ENCODE measurements at places on chromosomes 1 and 21.

GRCh38 chr1:211511947-211512346 lies 20.0 kb upstream of the RD3 start:
- no peak for DNase-seq

DNA sequence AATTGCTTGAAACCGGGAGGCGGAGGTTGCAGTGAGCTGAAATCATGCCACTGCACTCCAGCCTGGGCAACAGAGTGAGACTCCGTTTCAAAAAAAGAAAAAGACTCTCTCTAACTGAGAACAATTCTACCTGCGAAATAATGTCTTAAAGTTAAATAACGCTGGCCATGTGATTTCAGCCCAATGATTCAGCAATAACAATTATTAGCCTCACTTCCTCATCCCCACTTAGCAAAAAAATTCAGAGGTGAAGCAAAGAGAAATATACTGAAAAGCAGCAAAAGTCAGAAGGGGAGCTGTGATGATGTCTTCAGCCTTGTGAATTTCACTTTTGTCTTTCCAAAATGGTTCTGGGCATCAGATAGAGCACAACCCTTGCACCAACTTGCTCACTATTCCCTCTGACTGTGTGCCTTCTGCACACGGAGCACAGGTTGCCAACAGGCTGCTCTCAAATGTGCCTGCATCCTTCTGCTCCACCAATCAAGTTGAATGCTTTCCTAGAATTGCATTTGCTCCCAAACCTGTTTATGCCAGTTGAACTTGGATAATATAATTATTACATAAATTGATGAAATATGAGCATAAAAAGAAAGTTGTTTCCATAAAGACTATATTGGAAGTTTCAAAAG lies 79.8 kb upstream of the IPO9 start:
- no peak for DNase-seq

DNA sequence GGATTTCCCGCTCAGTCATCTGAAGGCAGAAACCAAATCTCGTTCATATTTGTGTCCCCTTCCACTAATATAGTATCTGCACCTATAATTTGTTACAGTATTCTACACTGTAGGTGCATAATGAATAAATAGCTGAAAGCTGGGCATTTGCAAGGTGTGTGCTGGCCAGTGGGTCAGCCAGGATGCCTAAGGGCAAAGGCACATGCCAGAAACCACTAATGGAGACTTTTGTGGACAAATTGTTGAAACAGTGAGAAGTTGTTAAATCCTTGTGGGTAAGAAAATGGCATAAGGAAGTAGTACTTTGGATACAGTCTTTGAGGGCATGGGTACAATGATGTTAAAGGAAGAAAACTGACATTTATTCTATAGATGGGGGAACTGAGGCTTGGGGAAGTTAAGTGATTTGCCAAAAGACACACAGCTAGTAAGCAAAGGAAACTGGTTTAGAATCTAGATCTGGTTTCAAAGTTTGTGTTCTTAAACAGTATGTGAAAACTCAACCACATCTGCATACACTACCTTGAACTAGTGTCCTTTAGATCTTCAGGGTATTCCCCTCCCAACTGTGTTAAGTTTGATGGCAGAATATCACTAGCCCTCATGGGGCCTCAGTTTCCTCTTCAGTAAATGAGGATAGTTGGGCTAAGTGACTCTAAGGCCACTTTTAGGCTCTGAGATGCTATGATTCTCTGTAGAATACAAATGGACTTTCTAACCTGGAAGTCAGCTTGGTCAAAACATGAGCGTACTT lies 26.5 kb upstream of the LRRC8C start:
- DNase-seq, result no peak

DNA sequence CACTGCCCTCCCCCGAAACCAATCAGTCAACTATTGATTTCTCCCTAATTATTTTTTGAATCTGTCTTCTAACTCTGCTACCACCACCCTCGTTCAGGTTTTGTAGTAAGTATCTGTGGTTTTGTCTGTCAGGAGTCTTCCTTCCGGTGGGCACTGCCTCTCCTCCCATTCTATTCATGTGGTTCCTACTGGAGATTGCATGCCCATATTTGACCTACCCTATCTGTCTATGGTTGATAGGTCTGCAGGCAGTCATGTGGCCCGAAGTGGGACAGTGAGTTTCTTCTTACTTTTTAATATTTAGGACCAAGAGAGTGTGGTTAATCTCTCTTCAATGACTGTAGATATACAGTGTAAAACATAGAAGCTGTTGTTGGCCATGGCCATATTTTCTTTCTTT lies 17.8 kb upstream of the MAST2 start:
- no peak for DNase-seq

GRCh38 chr21:15686506-15686905 lies 43.3 kb upstream of the USP25 start:
- DNase-seq, result no peak

DNA sequence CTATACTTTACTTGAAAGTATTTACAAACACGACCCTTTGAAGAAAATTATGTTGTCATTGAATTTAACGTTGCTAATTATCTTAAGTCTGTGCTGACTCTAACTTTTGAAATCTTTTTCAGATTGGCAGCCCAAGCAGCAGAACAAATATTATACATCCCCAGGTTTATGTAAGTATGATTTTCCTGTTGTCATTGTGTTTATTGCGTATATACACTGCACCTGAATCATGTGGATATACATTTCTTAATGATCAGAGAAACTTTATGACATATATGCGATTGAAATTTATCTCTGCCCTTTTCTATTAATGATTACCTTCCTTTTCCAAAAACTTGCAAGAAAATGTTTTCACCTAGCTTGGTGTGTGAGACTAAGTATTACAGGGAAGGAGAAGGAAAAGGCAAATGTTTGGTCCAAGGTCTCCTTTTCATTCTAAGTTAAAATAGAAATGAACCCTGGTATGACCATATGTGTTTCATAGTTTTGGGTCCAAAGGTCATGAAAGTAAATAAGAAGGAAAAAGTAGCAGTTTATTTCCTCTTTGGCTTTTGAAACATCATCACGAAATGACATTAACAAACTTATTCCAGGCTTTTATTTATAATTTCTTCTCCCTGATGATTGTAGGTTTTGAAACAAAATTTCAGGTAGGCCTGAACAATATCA lies 116.8 kb downstream of the VPS13D start:
- no peak for DNase-seq

GRCh38 chr1:211704543-211704942 lies 29.1 kb upstream of the NEK2 start:
- DNase-seq, result no peak

GRCh38 chr1:113429461-113430153 lies 39.3 kb downstream of the MAGI3 start:
- DNase-seq, result no peak

DNA sequence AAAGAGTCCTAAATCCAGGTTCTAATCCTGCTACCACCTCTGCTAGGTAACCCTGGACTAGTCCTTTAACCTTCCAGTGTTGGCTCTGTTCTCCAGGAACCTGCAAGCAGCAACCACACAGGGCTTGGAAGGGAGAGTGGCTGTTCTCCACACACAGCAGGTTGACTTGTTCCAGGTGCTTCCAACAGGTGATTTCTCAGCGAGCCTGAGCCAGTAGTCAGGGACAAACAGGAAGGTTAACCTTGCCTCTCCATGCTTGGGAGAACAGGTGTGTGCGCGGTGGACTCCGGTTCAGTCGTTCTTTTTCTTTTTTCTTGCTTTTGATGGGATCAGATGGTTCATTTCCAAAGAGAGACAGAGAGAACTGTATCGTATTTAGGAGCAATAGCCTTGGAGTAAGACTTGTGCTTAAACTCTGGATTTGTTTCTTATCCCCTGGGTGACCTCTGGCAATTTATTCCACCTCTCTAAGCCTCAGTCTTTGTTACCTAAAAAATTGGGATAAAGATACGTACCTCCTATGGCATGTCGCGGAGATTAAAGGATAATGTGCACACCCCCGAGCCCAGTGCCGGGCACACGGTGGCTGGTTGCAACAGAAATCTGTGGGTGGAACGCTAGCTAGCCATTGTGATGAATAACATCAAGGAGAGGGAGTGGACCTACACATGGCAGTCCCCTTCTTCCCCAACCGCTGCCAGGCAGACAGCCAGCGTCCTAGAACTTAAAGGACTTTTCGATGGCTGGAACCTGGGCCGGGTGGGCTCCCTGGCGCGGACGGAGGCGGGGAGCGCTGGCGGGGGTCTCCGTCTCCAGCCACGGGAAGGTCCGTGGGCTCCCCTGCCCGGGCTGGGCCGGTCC lies 583 bp upstream of the CACHD1 start:
- DNase-seq, result no peak

GRCh38 chr1:229557200-229557850 lies 1.2 kb downstream of the ABCB10 start:
- peak; percentile 21 for DNase-seq

GRCh38 chr1:51567653-51568052 lies 48.6 kb upstream of the EPS15 start:
- no peak for DNase-seq

DNA sequence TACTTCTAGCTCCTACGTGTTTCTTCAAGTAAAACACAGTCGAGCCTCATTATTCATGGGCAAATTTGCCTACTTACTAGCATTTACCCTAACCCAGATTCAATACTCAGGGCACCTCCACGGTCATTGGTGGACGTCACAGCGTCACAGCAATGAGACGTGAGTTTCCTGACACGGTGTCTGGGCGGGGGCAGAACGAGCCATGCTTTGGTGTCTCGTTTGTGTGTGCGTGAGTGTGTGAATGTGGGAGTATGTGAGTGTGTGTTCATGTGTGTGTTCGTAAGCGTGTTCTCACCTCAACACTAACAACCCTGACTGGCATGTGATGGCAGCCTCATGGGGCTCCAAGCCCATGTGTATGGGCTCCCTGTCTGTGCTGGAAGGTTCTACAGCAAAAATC lies 17.5 kb upstream of the COL18A1 start:
- no peak for DNase-seq

GRCh38 chr1:17229379-17229778 lies 19.5 kb upstream of the PADI3 start:
- no peak for DNase-seq

DNA sequence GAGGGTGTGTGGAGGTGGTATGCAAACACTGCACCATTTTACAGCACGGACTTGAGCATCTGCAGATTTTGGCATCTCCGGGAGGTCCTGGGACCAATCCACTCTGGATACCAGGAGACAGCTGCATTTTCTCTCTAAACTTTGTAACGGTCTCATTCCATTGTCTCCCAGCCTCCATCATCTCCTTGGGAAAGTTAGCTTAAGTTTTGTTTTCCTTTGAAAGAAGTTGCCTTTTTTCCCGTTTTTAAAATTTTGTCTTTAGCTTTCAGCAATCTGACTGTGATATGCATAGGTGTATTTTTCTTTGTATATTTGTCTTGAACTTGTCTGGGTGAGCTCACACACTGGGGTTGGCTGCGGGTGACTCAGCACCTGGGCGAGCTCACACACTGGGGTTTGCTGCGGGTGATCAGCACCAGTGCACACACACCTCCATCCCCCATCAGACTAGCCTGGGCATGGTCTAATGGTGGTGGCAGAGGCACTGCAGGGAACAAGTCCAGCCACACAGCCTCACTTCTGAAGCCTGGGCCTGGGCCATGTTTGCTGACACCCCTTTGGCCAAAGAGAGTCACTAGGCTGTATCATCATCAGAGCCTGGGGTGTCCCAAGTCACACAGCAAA lies 32.1 kb upstream of the COL18A1 start:
- no peak for DNase-seq

DNA sequence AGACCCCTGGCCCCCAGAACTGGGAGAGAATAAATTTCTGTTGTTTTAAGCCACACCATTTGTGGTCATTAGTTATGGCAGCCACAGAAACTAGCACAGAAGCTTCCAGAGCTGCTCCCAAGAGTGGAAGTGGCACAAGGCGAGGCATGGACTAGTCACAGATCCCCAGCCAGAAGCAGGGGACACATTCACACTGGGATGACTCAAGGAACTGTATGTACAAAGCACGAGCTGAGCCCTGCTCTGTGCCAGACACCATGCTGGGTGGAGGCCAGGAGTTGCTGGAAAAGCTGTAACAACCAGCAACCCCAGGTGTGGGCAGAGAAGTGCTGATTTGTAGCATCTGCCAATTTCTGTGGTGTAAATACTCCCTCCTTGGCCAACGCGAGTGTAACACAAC lies 55.6 kb downstream of the TCP10L start:
- DNase-seq, result no peak

DNA sequence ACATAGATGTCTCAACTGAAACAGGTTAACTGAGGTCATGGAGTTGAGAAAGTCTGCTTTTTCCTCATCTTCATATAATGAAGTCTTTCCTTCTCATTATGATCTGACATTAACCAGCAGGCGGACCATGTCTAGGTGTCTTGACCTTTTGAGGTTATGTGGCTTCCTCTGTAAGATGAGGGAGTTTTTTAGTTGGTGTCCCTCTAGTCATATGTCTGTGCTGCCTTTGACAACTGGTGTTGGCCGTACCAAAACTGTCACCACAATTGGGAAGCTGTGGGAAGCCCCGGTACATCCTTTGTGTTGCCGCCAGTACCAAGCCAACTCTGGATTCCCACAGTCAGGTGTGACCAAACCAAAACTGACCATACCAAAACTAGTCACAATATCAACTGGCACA lies 105.1 kb downstream of the PBX1 start:
- DNase-seq, result no peak

DNA sequence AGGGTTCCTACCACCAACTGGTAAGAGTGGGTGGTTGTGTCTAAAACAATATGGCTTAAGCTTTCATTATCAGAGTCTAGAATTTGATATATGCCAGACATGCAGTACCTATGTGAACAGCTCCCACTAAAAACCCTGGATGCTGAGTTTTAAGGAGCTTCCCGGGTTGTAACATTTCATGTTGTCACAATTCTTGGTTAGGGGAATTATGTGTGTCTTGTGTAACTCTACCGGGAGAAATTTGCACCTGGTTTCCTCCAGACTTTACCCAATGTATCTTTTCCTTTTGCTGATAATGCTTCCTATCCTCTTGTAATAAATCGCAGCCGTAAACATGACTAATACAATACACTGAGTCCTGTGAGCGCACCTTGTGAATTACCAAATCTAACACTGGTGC lies 48.3 kb downstream of the ARID4B start:
- DNase-seq, result no peak

- DNase-seq, result no peak
Measured at GRCh38 chr1:198693321-198693720, 54.5 kb downstream of the PTPRC start.

- no peak for DNase-seq
Measured at GRCh38 chr1:8939000-8939265, 6.7 kb upstream of the CA6 start.

GRCh38 chr1:196372896-196373536 lies 235.2 kb downstream of the KCNT2 start:
- peak; percentile 6 for DNase-seq

DNA sequence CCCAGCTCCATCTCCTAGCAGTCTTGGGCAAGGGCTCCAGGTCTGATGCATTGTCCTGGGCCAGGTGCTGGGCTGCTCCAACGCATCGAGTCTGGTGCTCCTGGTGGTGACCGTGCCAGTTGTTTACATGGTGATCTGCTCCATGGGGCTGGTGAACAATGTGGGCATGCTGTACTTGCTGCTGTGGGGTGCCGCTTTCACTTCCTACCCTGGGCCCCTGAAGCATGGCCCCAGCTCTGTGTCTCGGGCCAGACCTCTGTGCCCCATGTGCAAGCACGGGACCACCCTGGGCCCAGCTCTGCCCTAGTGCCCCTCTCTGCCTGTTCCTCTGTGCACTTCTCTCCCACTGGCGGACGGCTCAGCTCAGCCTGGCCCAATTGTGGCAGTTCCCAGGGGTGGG lies 119.4 kb downstream of the MAST2 start:
- DNase-seq, result peak; percentile 40

Measured in germinal center (tissue), 1 donor.